Suprapubic skin (tissue), 4 donors: ENCODE measurements at places on chromosomes 3 and 15. TPM values are rescaled to one million over a fixed set of nuclear protein-coding genes. Genes with fewer than 3 reads are reported as not detected.
A peak's percentile ranks its signal among the peaks of the same experiment; 100 is the strongest.

GRCh38 chr15:41286665-41287333 is 45.6 kb downstream of the OIP5 start:
- H3K27me3 ChIP-seq: no peaks in the 10 kb centered on the region
- DNase-seq: no peak
- H3K4me3 ChIP-seq: no peak overlapping the region
- no peak overlapping the region for H3K27ac ChIP-seq
- peaks cover 46% of the 10 kb centered on the region for H3K36me3 ChIP-seq
- H3K4me1 ChIP-seq: peaks cover 35% of the 10 kb centered on the region

DNA sequence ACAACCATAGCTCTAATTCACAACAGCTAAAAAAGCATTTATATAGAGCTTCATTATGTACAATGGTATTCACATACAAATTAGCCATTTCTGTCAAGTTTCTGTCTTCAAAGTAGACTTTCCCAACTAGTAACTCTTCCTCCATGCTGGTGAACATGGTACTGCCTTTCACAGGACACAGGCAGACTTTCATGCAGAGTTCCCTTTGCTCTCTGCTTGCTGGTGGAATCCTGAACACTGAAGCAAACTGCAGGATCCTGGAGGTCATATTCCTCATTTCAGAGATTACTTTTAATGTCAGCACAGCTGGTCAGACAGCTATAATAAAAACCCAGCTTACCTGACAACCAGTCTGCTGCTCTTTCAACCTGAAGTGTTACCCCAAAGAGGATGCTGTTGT is 53.6 kb downstream of the TASOR start:
- H3K4me3 ChIP-seq: no peak overlapping the region
- no peaks in the 10 kb centered on the region for H3K4me1 ChIP-seq
- H3K27ac ChIP-seq: no peak overlapping the region
- DNase-seq: no peak
- peaks cover 65% of the 10 kb centered on the region for H3K36me3 ChIP-seq

DNA sequence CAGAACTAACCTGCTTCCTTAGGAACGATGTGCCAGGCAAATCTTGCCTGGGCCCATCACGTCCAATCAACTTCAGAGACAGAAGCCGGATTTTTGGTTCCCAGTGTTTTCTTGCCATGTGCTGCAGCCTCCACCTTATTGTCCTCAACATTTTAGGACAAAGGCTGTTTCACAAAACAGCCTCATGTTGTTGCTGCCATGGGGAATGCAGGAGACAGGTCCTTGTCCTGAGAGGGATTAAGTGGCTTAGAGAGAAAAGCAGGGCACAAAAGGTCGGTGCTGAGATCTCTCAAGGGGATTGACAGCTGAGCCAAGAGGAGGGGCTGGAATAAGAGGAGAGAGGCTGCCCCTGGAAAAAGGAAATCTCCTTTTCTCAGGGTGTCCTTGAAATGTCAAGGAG is 11.3 kb upstream of the NMNAT3 start:
- H3K27ac ChIP-seq: no peak overlapping the region
- no peaks in the 10 kb centered on the region for H3K27me3 ChIP-seq
- DNase-seq: no peak
- H3K4me1 ChIP-seq: no peaks in the 10 kb centered on the region
- no peak overlapping the region for H3K4me3 ChIP-seq

DNA sequence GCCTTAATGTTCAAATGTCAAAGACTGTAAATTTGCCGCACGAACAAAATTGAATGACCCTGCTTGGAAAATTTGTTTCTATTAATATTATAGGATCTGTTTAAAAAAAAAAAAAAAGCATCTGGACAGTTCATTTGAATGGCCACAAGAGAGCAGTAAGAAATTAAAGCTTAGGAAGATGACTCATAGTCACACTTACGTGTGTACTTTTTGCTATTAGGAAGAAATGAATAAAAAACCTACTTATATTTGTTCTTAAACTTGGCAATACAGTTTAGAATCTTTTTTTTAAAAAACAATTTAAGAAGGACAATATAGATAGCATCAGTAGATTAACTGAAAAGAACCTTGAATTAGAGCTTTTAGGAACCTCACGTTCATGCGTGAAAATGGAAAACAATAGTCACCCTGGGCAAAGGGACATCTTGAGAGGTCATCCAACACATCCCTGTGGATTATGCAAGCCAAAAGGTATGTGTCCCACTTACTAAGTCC is 621.8 kb downstream of the MECOM start:
- no peaks in the 10 kb centered on the region for H3K4me1 ChIP-seq
- no peak overlapping the region for H3K4me3 ChIP-seq
- H3K36me3 ChIP-seq: no peaks in the 10 kb centered on the region
- H3K27ac ChIP-seq: no peak overlapping the region

DNA sequence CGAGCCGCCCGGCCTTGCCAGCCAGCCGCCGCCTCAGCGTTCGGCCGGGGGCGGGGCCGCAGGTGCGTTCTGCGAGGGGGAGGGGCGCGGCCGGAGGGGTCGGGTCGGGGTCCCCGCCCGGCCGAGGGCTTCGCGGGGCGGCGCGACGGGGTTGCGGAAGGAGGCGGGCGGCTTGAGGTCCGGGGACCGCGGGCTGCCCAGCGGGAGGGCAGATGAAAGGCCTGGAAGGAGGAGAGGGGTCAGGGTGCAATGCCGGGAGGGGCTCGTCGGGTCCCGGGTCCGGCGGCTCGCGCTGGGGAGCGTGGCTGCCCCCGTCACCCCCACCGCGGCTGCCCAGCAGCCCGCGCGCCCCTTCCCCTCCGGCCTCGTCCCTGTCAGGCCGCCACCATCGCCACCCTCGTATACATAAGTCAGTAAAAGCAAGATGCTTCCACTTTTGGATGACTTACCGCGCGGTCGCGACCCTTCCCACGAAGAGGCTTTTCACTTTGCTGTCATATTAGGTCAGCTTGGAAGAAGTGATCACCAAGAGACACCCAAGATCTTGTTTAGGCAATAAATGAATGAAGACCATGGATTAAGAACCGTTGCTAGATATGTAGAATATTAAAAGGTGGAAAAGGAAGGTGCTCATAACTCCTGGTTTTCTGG is 620 bp upstream of the ANP32A start:
- DNase-seq: no peak
- no peaks in the 10 kb centered on the region for H3K36me3 ChIP-seq
- H3K27ac ChIP-seq: peak overlapping the region; percentile 100

GRCh38 chr3:1439395-1439794 is 346.6 kb downstream of the CNTN6 start:
- H3K36me3 ChIP-seq: no peaks in the 10 kb centered on the region
- DNase-seq: no peak
- H3K4me1 ChIP-seq: no peaks in the 10 kb centered on the region
- H3K27me3 ChIP-seq: no peaks in the 10 kb centered on the region
- H3K27ac ChIP-seq: no peak overlapping the region
- no peak overlapping the region for H3K4me3 ChIP-seq

GRCh38 chr3:73319179-73319769 is 257.8 kb downstream of the EBLN2 start:
- H3K4me3 ChIP-seq: no peak overlapping the region
- H3K27ac ChIP-seq: no peak overlapping the region
- H3K27me3 ChIP-seq: no peaks in the 10 kb centered on the region
- DNase-seq: no peak
- no peaks in the 10 kb centered on the region for H3K4me1 ChIP-seq

DNA sequence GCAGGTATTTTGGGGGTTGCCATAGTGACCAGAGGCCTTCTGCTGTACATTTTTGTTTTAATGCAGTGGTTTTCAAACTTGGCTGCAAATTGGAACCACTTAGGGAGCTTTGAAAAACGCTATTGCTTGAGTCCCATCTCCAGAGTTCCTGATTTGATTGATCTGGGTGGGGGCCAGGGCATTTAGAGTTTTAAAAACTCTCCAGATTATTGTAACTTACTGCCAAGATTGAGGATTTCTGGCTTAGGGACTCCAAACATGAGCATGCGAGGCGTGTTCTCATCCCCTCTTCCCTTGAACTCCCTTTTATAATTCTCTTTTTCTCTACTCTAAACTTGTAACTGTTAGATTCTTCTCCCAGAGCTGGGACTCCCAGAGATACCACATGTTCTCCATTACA is 340.8 kb upstream of the SUCLG2 start:
- no peak for DNase-seq
- no peak overlapping the region for H3K4me3 ChIP-seq
- no peak overlapping the region for H3K27ac ChIP-seq
- H3K36me3 ChIP-seq: no peaks in the 10 kb centered on the region
- H3K4me1 ChIP-seq: no peaks in the 10 kb centered on the region

DNA sequence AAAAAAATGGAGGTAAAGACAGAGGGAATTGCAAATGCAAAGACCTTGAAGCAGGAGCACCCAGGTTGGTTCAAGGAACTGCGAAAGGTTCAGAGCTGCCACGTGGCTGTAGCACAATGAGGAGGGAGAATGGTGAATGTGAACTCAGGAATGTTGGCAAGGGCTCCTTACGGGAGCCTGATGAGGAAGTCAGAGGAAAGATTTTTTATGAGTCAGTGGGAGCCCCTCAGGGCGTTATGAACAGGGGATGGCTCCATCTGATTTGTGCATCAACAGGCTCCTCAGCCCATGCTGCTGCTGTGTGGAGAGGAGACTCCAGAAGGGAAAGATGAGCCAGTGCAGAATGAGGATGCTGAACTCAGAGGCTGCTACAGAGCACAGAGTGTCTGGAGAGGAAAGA is 194.4 kb downstream of the ARRDC4 start:
- H3K36me3 ChIP-seq: no peaks in the 10 kb centered on the region
- no peak for DNase-seq
- no peaks in the 10 kb centered on the region for H3K27me3 ChIP-seq
- H3K27ac ChIP-seq: no peak overlapping the region

DNA sequence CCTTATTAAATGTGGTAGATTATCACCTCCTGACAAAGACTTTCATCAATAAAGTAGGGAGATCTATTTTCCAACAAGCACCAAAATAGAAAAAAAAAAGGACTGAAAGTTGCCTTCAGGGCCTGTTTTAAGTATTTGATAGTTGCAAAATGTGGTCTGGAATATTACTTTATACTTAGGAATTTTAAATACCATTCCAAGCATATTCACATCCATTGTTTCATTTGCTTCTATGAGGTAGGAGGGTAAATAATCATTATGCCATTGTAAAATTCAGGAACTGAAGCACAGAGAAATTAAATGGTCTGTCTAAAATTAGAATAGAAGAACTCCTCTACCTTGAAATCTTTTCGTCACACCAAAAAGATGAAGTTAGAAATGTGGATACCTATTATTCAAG is 110.0 kb downstream of the TMCC1 start:
- no peaks in the 10 kb centered on the region for H3K27me3 ChIP-seq
- H3K4me3 ChIP-seq: no peak overlapping the region
- no peak overlapping the region for H3K27ac ChIP-seq
- no peak for DNase-seq
- H3K36me3 ChIP-seq: no peaks in the 10 kb centered on the region

- peaks cover 28% of the 10 kb centered on the region for H3K4me1 ChIP-seq
- peaks cover 42% of the 10 kb centered on the region for H3K27me3 ChIP-seq
- H3K36me3 ChIP-seq: no peaks in the 10 kb centered on the region
- H3K4me3 ChIP-seq: no peak overlapping the region
- H3K27ac ChIP-seq: no peak overlapping the region
Measured at GRCh38 chr15:83380682-83381081, 66.5 kb upstream of the SH3GL3 start.

BFSP2 gene
- total RNA-seq: not detected

SEMA5B gene
- total RNA-seq: 1.8 TPM

IQCH gene
- 3.0 TPM for total RNA-seq

SEMA3F gene
- 127 TPM for total RNA-seq

ACTC1 gene
- total RNA-seq: 1.4 TPM

CCDC39 gene
- total RNA-seq: not detected

LIPH gene
- 10.6 TPM for total RNA-seq

CDHR4 gene
- not detected for total RNA-seq
